Islet precursor cell (in vitro differentiated cells): ENCODE measurements at places on chromosomes 1 and 21.

DNA sequence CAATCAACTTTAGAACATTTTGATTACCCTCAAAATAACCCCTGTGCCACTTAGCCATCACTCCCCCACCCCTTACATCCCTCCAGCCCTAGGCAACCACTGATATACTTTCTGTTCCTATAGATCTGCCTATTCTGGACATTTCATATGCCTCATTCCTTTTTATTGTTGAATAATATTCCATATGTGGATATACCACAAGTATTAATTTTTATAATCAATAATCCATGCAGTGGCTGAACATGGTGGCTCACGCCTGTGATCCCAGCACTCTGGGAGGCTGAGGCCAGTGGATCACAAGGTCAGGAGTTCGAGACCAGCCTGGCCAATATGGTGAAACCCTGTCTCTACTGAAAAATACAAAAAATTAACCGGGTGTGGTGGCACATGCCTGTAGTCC lies 20.1 kb upstream of the MED18 start:
- no peak for DNase-seq

GRCh38 chr1:6686294-6686693 lies 15.3 kb downstream of the DNAJC11 start:
- no peak for DNase-seq

DNA sequence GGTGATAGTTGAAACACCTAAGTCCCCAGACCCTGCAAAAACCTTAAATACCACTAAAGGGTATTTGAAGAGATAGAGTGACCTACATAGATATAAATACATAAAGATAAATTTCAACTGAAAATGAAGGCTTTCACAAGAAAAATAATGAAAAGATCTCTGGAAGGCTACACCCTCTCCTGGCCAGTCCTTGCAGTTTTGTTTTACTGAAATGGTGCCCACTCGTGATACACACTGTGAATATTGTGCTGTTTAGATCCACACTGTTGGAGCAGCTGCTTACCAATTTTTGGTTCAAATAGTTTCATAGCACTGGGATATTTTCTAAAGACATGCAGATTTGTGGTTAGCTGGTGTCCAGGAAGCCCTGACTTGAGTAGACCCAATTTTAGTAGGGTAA lies 31.5 kb upstream of the RNF187 start:
- DNase-seq, result no peak

GRCh38 chr1:19164274-19165015 lies 45.6 kb downstream of the UBR4 start:
- DNase-seq, result peak; percentile 79

- DNase-seq, result no peak
These were observed 41.2 kb upstream of the IFNLR1 start for GRCh38 chr1:24228311-24228710.

DNA sequence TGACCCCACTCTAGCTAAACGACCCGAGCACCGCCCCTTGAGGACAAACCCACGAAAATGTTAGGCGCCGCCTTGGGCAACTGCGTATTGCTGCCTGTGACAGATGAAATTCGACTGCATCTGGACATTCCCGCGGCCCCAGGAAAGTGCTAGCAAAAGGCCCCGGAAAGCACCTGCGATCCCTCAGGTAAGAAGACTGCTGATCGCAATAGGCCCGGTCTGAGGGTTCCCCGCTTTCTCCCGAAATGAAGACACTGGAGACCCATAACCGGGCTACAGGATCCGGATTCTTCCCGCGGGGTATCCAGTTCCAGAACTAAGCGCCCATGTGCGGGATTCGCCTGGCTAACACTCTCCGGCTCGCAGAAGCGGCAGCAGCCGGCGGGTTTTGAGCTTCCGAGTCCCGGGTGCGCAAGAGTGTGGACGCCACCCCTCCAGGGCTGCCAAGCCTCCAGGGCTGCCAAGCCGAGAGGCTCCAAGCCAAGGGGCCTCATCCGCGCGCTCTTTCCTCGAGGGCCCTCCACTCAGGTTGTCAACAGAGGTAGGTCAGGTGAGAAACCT lies 157.9 kb upstream of the NBPF11 start:
- DNase-seq, result no peak

DNA sequence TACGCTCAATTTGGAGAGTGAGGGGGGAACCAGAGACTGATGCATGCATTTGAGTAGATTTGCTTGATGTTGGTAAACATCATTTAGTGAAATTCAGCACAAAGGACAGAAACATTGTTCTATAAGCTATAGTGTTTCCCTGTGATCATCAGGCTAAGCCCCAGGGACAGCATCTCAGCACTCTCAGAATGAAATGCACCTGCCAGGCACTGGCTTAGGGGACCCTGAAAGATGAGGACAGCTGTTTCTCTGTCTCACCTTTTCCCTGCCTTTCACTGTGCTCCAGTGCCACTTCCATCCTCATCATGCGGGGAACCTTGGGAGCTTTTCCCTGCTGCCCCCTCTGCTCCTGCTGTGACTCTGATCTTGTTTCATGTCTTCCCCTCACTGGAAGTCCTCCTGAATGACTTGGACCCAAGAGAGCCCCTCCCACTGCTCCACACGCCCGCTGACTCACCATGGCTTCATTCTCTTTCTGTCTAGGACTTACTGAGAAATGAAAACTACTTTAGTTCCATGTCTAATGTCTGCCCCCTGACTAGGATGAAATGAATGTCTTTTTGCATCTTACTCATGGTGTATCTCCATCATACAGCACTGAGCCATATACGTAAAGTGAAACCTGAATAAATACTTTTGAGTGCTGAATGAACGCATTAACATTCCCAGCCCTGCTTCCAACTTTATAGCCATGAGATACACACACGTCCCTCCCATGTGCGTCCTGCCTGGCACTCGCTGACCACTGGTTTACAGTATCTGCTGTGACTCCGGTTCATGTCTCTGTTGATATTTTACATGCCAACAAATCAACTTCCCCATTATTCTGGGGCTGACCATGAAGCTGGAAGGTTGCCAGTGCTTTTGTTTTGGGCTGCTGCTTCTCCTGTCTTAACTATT lies 182.0 kb downstream of the PCP4 start:
- DNase-seq, result no peak

DNA sequence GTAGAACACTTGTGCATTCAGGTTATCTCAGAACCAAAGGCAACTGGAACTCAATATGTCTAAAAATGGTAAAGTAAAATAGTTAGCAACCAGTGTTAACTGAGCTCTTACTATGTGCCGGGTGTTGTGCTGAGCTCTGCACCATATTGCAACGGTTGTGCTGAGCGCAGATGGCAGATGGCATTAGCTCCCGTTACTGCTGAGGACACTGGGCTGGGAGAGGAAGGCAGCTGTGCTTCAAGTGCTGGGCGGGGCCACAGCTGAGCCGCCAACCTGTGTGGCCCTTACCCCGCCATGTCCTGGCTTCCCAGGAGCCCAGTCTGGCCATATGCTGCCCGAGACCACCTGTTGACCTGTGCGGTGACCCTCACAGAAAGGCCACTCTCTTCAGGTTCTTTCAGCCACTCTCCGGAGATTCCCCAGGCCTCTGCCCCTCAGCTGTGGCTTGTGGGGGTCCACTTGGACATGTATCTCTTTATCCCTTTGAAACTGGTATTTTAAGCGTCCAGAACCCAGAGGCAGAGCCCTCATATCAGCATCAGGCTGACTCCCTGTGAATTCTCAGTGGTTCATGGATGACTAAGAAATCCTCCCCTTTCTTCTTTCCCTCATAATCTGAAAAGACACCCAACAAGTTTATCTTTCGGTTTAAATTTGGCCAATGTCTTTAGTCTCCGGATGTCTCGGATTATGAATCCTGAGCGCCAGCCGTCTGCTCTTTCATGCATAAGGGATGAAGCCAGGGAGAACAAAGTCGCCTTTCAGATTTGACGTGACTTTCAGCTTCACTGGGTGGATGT lies 26.4 kb downstream of the LDLRAP1 start:
- DNase-seq, result no peak

GRCh38 chr1:201488830-201489589 lies 17.9 kb downstream of the CSRP1 start:
- no peak for DNase-seq
